ENCODE measurements at places on chromosomes 7 and 10. TPM values are rescaled to one million over a fixed set of nuclear protein-coding genes. Genes with fewer than 3 reads are reported as not detected.

The GPRIN2 gene
- 20.3 TPM for total RNA-seq

The NANOS1 gene
- 4.4 TPM for total RNA-seq

The AKR1C4 gene
- not detected for total RNA-seq

DNA sequence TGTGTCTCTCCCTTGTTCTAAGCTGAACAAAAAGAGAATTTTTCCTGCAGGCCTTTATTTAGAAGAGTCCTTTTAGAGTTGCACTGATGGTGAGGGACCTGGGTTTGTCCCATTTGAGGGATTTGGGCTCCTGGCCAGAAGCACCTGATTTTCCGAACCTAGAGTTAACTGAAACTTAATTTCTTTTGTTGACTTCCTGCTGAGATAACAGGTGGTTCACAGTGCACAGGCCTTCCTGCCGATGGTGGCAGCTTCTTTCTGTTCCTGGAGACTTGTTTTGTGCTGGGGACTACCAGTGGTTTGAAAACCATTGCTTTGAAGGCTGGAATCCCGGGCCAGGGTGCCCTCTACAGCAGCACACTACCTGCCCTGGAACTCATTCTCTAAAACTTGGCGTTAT lies 99.2 kb downstream of the SUGCT start:
- H3K36me3 ChIP-seq = no peaks in the 10 kb centered on the region
- H3K4me3 ChIP-seq = no peak overlapping the region
- no peak for DNase-seq
- H3K27ac ChIP-seq = no peak overlapping the region

The DOCK4 gene
- 27.7 TPM for total RNA-seq

DNA sequence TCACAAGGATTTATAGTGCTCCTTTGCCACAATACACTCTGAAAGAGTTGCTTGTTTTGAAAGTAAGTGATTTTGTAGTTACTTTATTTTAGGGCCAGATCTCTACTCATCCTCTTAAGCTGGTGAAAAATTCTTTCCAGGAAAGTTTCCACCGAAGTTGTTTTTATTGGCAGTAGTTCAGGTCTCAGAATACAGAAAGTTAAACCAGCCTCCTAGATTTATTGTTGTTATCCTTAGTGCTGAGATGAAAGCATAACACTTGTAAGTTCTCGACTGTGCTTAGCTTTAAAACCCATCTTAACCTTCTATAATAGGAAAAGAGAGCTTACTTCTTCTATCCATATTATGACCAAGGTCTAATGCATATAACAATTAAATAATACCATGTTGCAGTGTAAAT lies 5.5 kb downstream of the AP3M1 start:
- peak overlapping the region; percentile 96 for H3K27ac ChIP-seq
- H3K4me1 ChIP-seq = peaks cover 26% of the 10 kb centered on the region
- DNase-seq = no peak
- H3K27me3 ChIP-seq = no peaks in the 10 kb centered on the region
- H3K4me3 ChIP-seq = no peak overlapping the region
- H3K36me3 ChIP-seq = peaks cover 10% of the 10 kb centered on the region

DNA sequence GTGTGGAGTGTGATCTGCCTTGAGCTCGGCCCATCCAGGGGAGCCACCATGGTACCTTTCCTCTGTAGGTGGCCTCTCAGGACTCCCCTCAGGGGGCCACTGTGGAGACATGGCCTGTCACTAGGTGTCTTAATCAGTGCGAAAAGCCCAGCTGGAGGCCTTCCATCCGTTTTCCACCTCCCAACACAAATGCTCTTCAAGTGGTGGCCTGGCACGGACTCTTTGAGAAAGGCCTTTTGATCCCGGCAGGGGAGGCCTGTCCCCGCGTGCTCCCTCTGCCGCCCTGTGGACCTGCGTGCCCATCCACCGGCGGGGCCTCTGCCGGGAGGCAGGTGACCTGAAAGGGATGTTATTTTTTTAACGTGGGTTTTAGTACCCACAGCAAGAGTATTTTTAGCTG lies 149.5 kb downstream of the RGS10 start:
- H3K4me3 ChIP-seq = no peak overlapping the region
- DNase-seq = no peak
- H3K27me3 ChIP-seq = no peaks in the 10 kb centered on the region
- peaks cover 2% of the 10 kb centered on the region for H3K36me3 ChIP-seq

The POLR1F gene
- 17.6 TPM for total RNA-seq

DNA sequence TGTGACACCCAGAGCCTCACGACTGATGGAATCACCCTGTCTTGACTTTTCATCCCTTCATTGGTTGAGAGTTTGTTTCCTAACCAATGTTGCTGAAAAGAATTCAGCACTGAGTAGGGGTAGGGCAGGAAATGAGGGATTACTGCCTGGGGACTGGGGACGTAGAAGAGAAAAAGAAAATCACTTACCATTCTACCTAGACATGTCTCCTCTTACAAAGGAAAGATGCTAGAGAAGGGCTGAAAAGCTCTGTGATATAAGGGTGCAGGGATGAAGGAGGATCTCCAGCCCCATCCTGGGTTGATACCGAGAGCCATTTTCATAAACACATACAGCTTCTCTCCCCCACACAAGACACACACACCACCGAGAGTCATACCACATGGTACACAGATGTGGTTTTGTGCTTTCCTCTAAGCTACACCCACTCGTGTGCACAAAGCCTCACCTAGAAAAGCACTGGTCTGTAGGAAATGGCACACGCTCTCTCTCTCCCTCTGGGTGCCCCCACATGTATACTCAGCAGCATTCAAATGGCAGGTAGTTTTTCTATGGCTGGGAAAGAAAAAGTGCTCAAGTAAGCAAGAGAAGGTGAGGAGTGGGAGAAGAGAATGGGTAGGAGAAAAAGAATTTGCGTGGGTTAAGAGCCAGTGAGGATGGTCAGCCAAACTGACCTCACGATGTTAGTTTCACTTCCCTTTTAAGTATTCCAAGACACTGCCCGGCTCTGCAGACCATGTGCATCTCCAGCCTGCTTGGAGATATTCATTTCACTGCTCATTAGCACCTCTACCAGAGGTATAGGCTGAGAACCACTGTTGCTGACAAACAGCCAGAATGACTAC lies 85.8 kb downstream of the CALD1 start:
- H3K4me3 ChIP-seq = no peak overlapping the region
- peak overlapping the region; percentile 93 for H3K27ac ChIP-seq

GRCh38 chr10:130543794-130544193 lies 407.6 kb downstream of the GLRX3 start:
- no peaks in the 10 kb centered on the region for H3K4me1 ChIP-seq
- no peak overlapping the region for H3K4me3 ChIP-seq
- no peaks in the 10 kb centered on the region for H3K36me3 ChIP-seq
- peaks cover 69% of the 10 kb centered on the region for H3K27me3 ChIP-seq
- no peak overlapping the region for H3K27ac ChIP-seq
